Breast epithelium (tissue), 4 donors: ENCODE measurements at places on chromosomes 7 and 10.

- no peak for DNase-seq
Observed at GRCh38 chr10:120521880-120522279, 64.9 kb downstream of the PLPP4 start.

GRCh38 chr10:96125142-96125515 is 5.0 kb upstream of the ZNF518A start:
- no peak for DNase-seq

GRCh38 chr7:147670759-147671158 is 919.8 kb upstream of the C7orf33 start:
- DNase-seq, result no peak

- DNase-seq, result no peak
Observed at GRCh38 chr10:62018131-62018911, 116.8 kb downstream of the ARID5B start.

- no peak for DNase-seq
Observed at GRCh38 chr7:116574025-116574822, 49.4 kb downstream of the CAV1 start.

DNA sequence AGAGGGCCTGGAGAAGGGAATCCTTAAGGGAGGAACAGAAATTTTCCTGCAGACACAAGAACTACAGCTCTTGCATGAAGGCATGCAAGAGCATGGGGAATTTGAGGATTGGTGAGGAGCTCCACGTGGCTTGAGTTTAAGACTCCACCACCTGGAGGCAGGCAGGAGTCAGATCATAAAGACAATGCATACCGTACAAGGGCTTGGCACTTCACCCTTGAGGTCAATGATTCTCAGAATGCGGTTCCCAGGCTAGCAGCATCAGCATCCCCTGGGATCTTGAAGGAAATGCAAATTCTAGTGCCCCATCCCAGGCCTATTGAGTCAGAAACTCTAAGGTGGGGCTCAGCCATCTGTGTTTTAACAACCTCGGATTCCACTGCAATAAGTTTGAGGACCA is 143.8 kb downstream of the C7orf25 start:
- DNase-seq, result no peak

GRCh38 chr7:15487896-15488295 is 73.9 kb downstream of the AGMO start:
- DNase-seq, result no peak

DNA sequence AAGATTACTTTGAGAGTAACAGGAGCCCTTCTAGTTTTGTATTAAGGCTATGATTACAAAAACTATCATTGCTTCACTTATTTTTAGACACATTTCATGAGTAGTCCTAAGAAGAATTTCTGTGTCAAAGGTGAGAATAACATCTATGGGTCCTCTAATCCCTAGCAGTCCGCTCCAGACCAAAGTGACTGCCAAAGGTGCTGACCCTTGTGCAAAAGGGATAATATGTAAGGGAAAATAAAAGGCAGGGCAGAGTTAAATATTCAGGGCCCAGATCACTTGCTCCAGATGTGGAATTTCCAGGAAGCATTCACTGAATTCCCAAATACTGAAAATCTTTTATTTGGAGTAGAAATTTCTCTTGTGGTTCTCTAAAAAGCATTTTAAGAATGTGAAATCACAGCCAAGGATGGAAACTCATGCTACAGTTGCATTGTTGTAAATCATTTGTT is 29.3 kb downstream of the RHOBTB1 start:
- DNase-seq, result no peak

GRCh38 chr10:61452151-61452651 is 980 bp downstream of the TMEM26 start:
- DNase-seq, result no peak

DNA sequence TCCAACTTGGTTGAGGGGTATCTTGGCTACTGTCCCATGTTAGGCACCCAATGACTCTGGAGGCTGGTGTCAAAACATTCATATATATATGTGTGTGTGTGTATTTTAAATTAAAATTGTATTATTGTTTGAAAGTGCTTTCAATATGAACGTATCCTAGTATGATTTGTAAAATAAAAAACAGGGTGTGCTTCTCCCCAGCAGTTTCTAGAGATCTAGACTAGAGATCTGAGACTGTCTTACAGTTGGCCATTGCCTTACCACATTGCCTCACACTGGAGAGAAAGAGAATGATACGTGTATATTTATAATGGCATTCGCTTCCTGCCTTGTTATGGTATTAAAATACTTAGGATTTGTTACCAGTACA is 1.2 kb downstream of the BAG3 start:
- no peak for DNase-seq

- no peak for DNase-seq
Observed at GRCh38 chr10:122258136-122259074, 12.7 kb upstream of the BTBD16 start.

- no peak for DNase-seq
Observed at GRCh38 chr10:97533888-97534287, 35.2 kb downstream of the UBTD1 start.

GRCh38 chr7:17640730-17641377 is 299.4 kb downstream of the SNX13 start:
- no peak for DNase-seq

DNA sequence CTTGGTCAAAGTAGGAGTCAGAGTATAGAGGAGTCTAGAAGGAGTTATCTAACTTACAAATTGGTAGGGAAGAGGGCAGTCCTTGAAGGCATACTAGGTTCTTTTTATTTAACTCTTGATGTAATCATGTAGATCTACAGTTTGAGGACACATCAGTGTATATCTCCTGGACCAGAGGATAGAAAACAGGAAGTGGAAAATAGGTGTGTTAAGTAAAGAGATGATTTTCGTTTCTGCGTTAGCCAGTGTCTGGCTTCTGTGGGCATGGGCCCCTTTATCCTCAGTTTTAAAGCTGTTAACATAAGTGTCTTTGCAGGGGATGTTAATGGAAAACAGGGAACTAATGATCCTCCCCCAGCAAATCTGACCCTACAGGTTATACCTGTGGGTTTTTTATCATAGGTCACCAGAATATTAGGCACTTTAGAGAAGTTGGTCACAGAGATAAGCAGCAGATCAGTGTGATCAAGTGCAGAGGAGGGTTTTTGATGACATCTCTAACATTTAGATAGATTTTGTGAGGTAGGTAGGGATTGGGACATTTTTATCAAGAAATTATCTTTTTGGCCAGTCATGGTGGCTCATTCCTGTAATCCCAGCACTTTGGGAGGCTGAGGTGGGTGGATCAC is 58.6 kb upstream of the PRSS1 start:
- DNase-seq, result no peak

DNA sequence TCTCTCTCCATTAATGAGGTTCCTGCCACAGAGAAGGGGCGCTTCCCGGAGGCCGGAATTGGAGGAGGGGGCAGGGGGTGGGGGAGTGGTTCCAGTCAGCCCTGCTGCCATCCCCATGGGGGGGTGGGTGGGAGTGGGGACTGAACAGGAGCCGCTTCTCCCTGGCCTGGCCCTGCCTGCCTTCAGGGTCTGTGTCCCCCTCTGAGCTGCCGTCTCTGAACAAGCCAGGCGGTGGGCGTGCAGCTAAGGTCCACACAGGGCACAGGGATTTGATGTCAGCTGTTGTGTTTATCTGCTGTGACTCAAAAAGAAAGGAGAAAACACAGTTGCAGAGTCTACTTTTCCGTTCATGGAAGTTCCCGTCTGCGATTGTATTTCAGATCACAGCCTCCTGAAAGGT is 141.5 kb upstream of the PCBD1 start:
- no peak for DNase-seq

GRCh38 chr7:21142081-21142480 is 285.8 kb upstream of the SP4 start:
- no peak for DNase-seq

- DNase-seq, result no peak
Observed at GRCh38 chr10:62306663-62307062, 38.0 kb upstream of the RTKN2 start.

- peak; percentile 13 for DNase-seq
Observed at GRCh38 chr7:47337531-47337930, 244.4 kb downstream of the TNS3 start.

- DNase-seq, result no peak
Observed at GRCh38 chr7:25790963-25791362, 361.0 kb upstream of the NFE2L3 start.

GRCh38 chr7:17176371-17177032 is 122.0 kb upstream of the AHR start:
- DNase-seq, result no peak

DNA sequence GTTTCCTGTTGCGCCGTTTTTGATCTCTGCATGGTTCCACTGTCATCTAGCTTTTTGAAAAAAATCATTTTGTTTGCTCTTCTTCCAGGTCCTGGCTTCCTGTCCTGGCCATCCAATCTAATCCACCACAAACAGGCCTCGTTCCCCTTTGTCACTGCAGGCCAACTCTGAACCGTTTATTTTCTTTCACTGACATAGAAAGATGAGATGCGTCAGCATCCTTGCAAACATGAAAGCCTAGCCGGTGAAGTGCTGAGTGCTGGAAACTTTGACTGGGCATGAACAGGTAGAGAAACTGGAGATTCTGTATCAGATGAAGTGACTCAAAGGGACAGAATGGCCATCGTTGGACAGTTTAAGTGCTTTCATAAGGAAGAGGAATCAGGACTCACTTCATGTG is 1247.8 kb downstream of the TYW1 start:
- DNase-seq, result no peak

DNA sequence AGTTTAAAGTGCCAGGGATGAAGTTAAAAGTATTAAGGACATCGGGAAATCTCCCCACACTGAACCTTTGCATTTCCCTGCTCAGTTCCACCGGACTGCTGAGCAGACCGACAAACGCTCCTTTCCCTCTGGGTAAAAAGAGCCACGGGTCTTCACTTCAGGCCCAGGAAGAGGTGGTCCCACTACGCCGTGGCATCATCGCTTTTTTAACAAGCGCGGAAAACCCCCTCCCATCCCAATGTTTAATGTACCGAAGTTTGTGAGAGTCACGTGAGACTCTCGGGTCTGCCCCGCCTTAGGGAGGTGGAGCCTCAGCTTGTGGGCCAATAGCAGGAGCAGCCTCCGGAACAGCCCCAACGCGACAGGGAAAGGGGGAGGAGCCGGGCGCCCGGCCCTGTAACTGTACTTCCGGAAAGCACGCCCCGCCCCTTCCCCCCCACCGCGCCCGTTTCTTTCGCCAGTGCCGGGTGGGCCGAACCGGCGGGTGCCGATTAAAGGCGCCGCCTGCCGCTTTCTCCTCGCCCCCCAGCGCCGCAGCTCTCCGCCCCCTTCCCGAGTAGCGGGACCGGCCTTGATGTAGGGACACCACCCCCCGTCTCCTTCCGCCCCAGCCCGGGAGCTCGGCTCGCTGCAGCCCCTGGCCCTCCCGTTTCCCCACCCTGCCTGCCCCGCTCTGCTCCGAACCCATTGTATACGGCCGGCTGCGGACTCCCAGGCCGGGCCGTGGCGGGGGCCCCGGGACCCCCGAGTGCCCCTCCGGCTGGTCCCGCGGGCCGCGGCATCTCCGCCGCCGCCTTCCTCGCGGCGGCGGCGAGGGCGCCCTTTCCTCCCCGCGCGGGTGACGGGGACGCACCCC is 2.2 kb upstream of the TRIM8 start:
- DNase-seq, result peak; percentile 99

DNA sequence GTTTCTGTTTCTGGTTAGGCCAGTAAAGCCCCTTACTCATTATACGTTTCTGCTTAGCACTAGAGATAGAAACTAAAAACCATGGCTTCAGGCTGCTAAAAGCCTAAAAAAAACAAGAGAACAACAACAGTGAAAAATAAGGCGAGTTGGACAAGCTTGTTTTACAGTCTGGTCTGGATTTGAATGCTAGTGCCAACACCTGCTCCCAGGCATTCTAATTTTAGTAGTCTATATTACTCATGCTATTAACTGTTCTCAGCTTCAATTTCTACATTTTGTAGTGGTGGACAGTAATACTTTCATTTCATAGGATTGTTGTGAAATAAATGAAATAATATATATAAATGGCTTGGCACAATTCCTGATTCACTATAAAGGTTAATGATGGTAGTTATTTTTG is 108.5 kb downstream of the HBP1 start:
- DNase-seq, result no peak

DNA sequence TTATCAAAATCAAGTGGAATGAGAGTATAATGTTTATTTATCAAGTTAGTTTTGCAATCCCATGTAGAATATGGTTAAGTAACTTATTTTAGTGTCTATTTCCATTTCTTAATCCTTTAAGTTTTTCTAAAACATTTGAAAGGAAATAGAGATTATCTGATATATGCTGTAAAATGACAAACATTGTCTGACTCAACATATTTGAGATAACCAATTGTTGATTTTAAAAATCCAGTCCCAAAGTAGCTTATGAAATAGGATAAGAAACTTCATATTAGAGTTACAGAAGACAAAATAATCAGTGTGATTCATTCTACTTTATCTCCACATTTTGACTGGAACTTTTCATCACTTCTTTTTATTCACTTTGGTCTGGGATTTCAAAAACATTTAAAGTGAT is 38.7 kb upstream of the CDK1 start:
- no peak for DNase-seq

DNA sequence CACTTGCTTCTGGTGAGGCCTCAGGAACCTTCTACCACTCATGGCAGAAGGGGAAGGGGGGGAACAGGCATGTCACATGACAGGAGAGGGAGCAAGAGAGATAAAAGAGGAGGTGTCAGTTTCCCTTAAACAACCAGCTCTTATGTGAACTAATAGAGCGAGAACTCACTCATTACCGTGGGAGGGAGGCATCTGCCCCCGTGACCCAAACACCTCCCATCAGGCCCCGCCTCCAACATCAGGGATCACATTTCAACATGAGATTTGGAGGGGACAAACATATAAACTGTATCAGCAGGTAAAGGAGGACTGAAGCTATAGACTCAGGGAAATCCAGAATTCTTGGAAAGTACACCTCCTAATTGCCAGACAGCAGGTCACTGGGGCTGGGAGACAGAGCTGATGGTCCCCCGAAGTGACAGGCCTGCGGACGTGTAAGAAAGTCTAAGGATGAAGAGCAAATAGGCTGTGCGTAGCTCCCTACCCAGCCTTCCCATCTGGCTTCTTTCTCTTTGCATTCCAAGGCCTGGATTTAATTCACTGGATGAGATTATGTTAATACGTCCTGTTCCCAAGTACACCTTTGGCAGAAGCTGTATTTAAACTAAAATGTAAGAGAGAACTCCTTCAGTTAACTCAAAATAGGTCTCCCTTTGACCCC is 186.7 kb upstream of the LYZL2 start:
- no peak for DNase-seq

GRCh38 chr10:11145495-11145855 is 127.8 kb downstream of the CELF2 start:
- no peak for DNase-seq

DNA sequence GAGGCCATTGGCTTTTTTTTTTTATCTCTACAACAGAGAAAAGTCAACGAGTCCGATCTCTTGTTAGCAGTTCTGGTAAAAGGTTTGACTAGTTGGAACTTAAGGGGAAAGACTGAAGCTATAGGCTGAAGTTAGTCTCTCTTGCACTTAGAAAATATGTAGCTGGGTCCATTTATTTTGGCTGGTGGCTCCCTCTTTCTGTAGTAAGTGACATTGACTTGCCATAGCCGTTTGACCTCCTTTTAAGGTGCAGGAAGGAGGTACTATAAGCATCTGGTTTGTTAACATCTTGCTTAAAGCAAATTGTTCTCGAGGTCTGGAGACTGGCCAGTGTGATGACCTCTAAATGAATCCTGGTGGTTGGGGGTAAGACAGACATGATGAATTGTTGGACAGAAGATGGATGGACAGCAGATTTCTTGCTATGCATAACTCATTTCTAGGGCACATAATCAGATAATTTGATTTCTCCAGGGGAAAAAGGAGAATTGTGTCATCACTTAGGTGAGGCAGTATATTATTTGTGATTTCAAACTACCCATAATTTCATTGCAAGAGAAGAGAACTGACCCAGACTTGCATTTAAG is 356.3 kb upstream of the GALNT17 start:
- DNase-seq, result no peak
